ENCODE measurements at places on chromosomes 4 and X. TPM values are rescaled to one million over a fixed set of nuclear protein-coding genes. Genes with fewer than 3 reads are reported as not detected.

DNA sequence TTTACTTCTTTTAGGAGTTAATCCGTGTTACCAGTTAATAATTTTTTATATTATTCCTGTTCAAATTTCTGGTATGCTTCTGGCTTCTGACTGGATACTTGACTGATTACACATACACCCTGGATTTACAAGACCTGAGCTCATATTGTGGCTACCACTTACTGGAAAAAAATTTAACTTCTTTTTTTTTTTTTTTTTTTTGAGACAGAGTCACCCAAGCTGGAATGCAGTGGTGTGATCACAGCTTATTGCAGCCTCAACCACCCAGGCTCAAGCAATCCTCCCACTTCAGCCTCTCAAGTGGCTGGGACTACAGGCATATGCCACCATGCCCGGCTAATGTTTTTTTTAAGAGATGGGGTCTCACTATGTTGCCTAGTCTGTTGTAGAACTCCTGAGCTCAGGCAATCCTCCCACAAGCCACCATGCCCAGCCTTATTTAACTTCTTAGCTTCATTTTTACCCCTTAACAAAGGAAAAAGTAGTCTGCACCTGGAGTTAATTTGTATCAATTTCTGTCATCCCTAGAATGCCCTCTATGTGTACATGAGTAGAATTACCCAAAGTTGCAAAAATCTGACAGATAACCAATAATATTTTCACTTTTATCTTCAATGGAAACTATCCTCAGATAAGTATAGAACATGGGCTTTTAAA, 50.3 kb downstream of the TMEM165 start:
- DNase-seq, result no peak

DNA sequence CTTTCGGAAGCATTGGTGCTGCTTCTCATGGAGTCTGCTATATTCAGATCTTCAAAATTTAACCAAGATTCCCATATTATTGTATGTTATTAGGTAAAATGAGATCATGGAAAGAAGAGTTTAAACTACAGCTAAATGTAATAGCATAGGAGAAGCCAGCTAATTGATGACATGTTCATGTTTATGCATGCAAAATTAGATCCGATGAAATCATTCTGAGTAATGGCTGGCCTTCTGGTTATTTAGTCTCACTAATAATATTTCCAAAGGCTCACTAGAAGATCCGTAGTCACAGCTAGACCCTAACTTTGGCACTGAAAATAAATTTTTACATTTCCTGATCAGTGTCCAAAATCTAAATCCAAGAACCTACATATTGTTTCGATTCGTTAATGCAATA, 19.8 kb upstream of the PHKA2 start:
- no peak for DNase-seq

GRCh38 chr4:108366716-108367115, 198.0 kb upstream of the LEF1 start:
- DNase-seq, result no peak

GRCh38 chrX:1595711-1596060, 4.3 kb downstream of the AKAP17A start:
- DNase-seq, result no peak

DNA sequence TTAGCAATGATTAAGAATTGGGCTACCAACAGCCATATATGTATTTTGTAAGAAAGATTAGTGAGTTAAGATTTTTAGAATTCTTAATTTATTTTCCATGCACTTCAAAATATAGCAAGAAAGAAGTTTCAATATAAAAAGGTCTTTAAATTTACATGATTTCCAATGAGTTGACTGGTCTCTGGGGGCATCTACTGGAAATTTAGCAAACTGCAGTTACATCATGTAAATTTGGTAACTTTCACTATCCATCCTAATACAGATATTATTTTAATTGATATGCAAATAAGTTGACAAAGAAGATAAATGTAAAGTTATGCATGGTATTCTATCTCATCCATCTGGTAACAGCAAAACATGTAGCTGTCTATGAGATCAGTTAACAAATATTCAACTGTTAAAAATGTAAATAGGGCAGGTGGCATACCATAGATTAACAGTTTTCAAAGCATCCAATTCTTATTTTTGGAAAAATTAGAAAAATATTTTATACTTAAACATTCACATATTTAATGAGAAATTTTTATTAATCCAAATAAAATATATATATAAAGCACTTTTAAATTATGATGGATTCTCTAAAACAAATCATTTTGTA, 29.1 kb downstream of the TTC29 start:
- DNase-seq, result peak; percentile 39

DAPP1 gene
- 1.1 TPM for polyA plus RNA-seq

VSIG1 gene
- polyA plus RNA-seq, result 1.1 TPM

DDX3X gene
- polyA plus RNA-seq, result 256 TPM

HMGN5 gene
- polyA plus RNA-seq, result 52.8 TPM
